ENCODE measurements at places on chromosomes 16 and 17.

- DNase-seq = no peak
Measured at GRCh38 chr16:80233097-80233835, 307.5 kb upstream of the DYNLRB2 start.

GRCh38 chr17:79613195-79613772 is 2.4 kb upstream of the RBFOX3 start:
- no peak for DNase-seq

GRCh38 chr17:6701719-6702118 is 11.4 kb downstream of the SLC13A5 start:
- no peak for DNase-seq

- no peak for DNase-seq
Measured at GRCh38 chr17:13538841-13539411, 62.8 kb downstream of the HS3ST3A1 start.

DNA sequence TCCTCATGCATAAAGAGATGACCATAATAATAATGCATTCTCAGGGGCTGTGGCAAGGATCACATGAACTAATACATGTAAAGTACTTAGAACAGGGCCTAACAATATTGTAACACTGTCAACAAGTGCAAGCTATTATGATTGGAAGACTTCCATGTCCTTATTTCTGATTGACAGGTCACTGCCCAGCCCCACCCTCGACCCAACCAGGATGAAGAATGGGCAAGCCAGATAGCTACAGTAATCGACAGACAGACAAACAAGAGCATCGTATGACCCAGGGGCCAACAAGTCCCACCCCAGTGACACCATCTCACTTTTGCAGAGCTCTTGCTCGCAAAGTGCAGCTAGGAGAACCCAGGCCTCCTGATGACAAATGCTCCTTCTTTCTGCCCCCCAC is 14.6 kb upstream of the MMP2 start:
- DNase-seq = no peak

- DNase-seq = peak; percentile 40
Measured at GRCh38 chr17:80441133-80441578, 26.2 kb downstream of the ENDOV start.

DNA sequence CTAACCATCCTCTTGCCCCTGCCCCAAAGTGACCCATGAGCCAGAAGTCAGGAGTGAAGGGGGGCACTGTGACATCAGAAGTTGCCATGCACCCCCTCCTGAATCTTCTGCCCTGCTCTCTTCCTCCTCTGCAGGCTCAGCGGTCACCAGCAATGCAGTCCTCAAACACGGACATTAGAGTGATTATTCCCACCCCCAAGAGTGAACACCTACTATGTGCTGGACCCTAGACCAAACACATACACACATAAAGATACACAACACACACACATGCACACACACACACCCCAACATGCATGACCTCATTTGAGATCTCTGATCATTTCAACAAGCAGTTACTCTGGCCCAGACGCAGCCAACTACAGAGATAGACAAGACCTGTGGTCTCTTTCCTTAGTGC is at the start of gene CDRT4:
Gene CDRT4 (minus strand): TSS at position 30 of the 400 bp plus-strand sequence. CDS start 27,383 bp downstream, outside the sequence.
- DNase-seq = no peak

DNA sequence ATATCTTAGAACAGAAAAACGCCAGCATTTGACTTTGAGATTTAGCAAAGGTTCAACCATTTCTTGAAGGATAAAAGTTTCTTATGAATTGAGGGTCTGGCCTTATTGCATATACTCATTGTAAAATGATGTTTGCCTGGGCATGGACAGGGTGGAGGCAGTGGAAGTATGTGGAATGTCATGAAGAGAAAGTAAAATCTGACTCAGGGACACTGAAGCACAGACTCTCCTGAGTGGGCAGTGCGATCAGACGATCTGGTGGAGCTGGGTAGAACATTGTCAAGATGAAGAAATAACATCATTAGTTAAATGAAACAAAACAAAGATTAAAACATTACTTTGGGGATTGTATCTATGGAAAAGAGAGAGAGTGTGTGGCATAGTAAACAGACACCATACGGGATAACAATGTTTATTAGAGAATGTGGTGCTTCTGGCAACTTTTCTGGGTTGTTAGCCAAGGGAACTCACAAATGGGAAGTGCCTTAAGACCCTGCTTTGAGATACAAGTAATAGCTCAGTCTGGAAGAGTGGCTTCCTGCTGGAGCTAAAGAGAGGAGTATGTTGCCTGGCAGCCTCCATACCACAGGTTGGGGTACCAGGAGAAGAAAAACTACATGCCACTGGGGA is 4.4 kb downstream of the MAP3K3 start:
- no peak for DNase-seq

GRCh38 chr17:45155029-45155428 is 6.6 kb upstream of the HEXIM2 start:
- DNase-seq = no peak

GRCh38 chr16:62100651-62101050 is 64.4 kb upstream of the CDH8 start:
- DNase-seq = no peak

Measured in CD4-positive, alpha-beta T cell (primary cell).